ENCODE measurements at places on chromosomes 2 and 18.

DNA sequence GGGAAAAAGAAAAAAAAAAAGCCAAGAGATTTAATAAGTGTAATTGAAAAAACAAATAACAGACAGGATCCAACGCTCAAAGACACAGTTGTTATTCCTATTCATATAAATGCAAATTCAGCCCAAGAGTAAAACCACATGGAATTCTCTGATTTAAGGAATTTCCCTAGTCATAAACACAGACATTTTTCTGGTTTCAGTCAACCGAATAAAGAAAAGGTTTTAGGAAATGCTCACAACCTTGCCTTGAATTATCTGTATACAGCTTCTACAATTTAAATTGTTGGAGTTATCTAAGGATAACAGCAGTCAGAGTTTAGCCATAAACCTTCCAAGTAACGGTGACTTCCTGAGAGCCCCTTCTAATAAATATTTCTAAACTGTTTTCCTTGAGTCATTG, 122.7 kb downstream of the VWC2L start:
- no peak for DNase-seq

GRCh38 chr2:182366628-182367027, 60.2 kb downstream of the PDE1A start:
- DNase-seq, result no peak

DNA sequence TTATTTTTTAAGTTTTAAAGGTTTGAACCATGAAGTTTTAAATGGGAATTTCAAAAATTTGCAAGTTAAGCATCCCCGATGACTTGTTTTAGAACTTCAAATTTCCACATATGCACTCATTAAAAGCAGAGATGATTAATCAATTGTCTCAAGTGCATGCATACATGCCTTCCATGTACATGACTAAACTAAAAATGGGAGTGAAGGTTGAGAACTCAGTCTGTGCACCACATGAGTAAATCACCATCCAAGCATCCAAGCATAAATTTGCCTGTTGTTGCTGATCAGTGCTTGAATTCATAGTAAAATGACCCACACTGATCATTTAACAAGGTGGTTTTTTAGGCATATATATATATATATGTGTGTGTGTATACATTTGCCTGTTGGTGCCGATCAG, 249.8 kb downstream of the ARHGAP15 start:
- DNase-seq, result no peak

DNA sequence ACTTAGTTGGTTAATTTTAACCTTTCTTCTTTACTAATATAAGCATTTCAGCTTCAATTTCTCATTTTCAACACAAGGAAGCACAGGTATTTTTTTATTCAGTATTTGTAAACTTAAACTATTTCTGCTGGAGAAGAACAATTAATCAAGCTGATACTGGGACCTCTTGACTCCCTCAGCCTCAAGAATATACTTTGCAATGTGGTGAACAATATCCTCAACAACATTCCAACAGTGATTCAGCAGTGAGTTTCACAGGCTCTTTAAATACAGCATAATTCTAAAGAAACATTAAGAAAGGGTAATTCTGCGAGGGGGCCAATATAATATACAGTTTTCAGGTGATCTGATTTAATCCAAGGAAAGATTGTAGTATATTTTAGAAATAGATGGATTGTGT, 10.0 kb downstream of the RAPGEF4 start:
- no peak for DNase-seq

DNA sequence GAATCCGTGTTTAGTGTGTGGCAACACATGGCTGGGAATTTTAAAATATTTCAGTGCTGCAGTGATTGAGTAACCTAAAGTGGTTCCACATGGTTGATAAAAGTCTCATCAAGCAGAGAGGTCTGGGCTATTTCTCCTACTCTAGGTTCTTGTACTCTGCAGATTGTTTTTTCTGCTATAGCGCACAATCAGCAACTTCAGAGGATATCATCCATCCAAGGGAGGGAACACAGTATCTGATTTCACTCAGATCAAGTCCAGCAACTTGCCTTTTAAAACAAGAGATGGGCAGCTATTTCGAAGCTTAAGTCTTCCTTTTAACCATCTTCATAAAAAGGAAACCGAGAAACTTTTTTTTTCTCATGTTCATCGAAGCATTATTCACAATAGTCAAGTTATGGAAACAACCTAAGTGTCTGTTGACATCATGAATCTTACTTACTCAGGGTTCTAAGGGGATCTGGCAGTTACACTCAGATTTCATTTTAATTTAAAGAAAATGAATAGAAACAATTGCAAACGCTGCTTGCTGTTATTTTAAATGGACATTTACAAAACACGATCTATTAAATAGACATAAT, 172.7 kb upstream of the TRIB2 start:
- DNase-seq, result no peak

- no peak for DNase-seq
These were observed 29.8 kb upstream of the LAMA1 start for GRCh38 chr18:7147399-7147798.

GRCh38 chr2:146964494-146964893, 880.3 kb upstream of the ACVR2A start:
- no peak for DNase-seq

GRCh38 chr2:14363137-14363536, 269.4 kb upstream of the LRATD1 start:
- DNase-seq, result no peak

- DNase-seq, result no peak
These were observed 63.9 kb downstream of the COMMD1 start for GRCh38 chr2:61969376-61969775.

GRCh38 chr2:15205562-15205961, 355.6 kb downstream of the NBAS start:
- no peak for DNase-seq

DNA sequence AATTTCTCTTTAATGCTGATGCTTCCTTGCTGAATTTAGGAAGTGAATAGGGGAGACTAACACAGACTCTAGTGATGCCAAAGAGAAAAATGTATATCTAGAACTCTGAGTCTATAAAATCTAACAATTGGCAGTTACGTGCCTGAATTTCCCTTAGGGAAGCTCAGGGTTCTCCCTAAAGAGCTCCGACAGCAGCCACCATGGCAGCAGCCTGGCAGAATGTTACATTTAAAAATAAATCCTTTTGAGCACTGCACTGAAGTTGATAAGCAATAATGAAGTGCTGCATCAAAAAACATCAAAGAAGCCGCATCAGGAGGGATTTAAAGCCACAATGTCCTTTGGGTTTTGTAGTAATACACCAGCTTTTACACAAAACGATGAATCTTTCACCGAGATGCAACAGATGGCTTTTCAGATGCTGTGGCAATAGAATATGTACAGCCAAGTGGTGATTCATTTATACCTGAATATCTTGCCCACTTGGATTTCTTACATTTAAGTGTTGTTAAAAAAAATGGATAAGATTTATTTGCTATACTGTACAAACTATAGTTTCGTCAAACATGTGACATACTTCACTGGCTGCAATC, 291.2 kb upstream of the SESTD1 start:
- DNase-seq, result no peak
